ENCODE measurements at places on chromosomes 4 and X.

DNA sequence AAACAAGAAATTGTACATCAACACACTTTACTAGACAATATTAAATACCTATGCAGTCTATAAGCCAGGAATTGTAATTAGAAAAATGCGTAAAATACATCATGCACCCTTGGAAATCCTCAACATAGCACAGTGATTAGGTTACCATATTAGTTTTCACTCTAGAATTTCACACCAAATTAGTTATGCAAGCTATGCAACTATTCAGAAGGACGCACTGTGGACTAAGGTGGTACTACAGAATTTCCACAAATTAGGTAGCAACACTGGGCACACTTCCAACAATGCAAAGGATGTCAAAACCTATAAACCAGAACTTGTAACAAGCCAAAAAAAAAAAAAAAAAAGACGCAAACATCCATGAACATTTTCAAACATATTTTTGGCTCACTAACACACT lies 71.1 kb upstream of the ZCCHC13 start:
- no peak for DNase-seq

GRCh38 chr4:74971862-74972261 lies 38.9 kb downstream of the PARM1 start:
- no peak for DNase-seq

DNA sequence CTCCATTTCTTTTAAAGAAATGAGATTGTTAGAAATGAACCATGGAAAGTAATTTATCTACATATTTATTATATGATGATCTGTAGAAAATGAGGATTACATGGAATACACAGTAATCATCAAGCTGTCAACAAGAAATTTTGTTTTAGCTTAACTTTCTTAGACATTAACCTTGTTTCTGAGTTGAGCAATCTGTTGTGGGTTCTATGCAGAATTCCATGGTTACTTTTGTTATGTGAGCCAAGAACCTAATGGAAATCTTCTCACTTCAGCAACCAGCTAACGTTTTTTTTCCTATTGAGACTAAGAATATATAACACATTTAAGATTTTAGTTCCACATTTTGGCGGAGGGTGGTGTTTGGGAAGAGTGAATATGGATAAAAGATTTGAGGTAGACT lies 136.1 kb upstream of the SLC4A4 start:
- DNase-seq, result no peak

DNA sequence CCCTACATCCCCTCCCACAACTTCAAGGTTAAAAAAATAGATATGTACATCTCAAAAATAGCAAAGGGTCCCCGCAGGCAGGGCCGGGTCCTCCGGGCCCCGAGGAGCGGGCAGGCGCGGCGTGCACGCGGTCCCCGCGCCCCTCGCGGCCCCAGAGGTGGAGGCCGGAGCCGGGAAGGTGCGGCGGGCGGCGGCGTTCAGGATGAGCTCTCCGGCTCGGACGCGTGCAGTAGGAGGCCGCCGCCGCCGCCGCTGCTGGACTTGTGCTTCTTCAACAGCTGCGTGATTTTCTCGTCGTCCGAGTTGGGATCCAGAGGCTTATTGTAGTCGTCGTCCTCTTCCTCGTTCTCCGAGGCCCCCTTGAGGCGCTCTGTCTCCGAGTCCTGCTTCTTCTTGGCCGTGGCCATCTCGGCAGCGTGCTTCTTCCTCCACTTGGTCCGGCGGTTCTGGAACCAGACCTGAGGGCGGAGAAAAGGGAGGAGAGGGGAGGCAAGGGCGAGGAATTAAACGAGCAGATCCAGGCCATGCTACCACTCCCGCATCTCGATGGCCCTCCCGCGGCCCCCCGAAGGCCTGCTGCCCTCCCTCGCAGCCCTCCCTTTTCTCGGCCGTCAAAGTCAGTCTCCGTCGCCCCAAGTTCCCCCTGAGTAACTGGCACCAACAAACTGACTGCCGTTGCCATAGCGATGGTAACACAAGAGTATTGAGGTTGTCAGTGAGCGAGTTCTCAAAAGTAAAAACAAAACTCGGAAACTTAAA lies 5.8 kb downstream of the NKX6-1 start:
- no peak for DNase-seq

- DNase-seq, result no peak
Measured at GRCh38 chr4:182354867-182355266, 111.7 kb downstream of the TENM3 start.

GRCh38 chrX:149433051-149433450 lies 72.1 kb downstream of the IDS start:
- DNase-seq, result no peak

GRCh38 chr4:188032170-188032569 lies 36.6 kb downstream of the ZFP42 start:
- DNase-seq, result no peak

- DNase-seq, result no peak
Measured at GRCh38 chr4:7967501-7968261, 28.0 kb upstream of the AFAP1 start.

DNA sequence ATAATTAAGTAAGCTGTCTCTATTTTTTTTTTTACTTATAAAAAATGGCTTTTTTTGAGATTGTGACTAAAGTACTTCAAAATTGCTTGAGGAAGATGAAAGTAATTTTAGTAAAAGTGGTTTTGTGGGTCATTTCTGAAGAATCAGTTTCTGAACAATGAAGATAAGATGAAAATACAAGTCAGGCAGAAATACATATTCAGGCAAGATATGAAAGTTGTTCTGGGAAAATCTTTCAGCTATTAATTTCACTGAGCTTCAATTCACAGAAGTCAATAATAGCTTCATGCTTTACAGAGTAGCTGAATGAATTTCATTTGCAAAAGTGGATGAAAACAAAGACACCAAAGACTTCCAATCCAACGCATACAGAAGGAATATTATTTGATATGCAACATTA lies 305.2 kb upstream of the ARSJ start:
- no peak for DNase-seq

- DNase-seq, result no peak
Measured at GRCh38 chr4:141131723-141132071, 1.6 kb downstream of the RNF150 start.

DNA sequence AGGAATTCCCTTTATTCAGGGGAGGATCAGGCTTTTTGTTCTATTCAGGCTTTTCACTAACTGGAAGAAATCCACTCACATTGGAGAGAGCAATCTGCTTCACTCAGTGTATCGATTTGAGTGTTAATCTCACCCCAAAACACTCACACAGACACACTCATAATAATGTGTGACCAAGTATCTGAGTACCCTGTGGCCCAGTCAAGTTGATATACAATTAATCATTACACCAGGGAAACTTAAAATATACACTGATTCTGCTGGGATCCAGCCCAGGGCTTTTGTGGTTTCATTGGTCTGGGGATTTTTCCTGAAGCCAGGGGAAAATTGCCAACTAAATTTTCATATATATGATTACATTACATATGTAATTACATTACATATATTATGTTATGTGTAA lies 44.0 kb upstream of the GATB start:
- DNase-seq, result no peak

DNA sequence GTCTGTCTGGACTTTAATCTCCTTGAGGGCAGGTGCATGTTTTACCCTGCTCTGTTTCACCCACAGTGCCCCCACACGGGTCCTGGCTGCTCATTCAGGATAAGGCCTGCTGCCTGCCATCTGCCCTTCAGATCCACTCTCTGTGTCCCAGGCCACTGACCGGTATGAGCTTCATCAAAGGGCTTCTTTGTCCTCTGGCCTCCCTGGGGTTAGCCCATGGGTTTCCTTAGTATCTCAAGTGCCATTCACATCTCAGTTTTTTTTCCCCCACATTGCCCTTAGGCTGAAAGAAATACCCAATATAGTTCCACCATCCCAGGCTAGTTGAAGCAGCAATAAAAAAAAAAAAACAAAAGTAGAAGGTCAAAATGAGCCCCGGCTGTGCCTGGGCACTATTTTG lies 9.3 kb downstream of the CD99L2 start:
- DNase-seq, result no peak

DNA sequence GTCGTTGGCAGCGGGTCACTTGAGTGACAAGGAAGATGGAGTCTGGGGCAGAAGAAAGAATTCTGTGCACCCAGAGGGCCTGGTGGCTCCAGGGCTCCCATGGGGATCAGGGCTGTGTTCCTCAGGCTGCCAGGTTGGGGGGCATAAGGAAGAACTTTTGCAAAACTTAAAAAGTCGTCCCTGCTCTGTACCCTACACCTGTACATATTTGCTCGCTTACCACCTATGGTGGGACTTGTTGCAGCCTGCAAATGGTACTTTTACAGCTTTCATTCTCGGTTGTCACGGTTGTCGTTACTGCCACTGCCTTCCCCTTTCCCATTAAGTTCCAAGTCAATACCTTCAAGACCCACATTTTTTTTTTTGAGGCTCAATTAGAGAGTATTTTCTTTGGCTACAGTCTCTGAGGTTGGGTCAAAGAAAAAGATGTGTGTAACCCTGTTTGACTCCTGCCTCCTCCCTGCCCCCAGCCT lies 9.1 kb downstream of the ARX start:
- no peak for DNase-seq

DNA sequence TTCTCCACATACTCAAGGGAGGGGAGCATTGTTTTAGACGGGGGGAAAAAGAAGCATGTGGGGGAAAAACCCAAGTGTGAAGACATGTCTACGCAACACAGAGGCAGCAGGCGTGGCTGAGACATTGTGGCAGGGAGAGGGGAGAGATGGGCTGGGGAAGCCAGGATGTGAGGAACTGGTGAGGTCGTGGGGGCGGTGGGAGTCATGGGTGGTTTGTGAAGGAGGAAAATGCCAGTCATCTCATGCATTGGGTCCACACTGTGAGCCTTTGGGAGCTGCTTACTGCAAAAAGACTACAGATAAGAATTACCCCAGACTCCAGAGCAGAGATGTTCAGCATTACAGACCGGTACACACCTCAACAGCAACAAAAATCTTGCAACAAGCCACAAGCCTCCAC lies 2.1 kb downstream of the JAKMIP1 start:
- peak; percentile 53 for DNase-seq

GRCh38 chrX:12548746-12549145 lies 242.5 kb upstream of the PRPS2 start:
- DNase-seq, result no peak

- no peak for DNase-seq
Measured at GRCh38 chrX:40844471-40844870, 109.1 kb upstream of the MED14 start.

DNA sequence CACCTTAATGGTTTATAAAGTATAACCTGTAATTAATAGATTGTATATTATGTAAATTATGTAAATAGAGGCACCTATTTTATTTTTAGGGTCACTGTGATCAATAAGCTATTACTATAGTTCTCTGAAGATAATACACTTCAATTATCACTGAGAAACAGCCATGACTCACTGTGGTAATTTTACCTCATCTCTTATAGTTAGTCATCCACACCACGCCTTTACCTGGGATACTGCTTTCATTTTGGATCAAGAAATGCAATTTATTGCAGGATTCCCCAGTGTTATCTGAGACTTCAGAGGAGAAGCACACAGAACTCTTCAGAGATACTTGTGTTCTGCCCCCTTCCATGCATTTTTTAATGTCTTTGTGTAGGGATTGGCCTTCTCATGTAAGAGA lies 348.1 kb upstream of the ATOH1 start:
- no peak for DNase-seq

- DNase-seq, result no peak
Measured at GRCh38 chr4:128271551-128271950, 16.1 kb downstream of the PGRMC2 start.

DNA sequence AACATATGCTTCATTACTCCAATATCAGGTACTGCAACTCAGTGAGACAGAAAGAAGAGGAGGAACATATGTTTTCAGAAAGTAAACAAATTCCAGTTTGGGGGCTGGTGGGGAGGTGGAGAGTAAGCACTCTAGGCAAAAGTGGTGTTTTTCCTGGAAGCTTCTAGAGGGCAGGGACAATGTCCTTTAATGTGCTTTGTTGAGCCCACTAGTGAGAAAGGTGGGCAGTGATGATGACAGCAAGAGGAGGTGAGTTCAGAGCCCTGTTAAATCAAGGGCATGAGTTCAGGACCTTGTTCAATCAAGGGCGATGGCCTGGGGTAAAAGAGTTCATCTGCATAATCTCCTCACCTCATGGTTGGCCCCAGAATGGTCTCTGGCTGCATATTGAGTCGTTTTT lies 38.4 kb downstream of the GPC3 start:
- DNase-seq, result no peak

- DNase-seq, result no peak
Measured at GRCh38 chr4:156884183-156884582, 87.4 kb downstream of the PDGFC start.

GRCh38 chr4:56200275-56200674 lies 187.0 kb downstream of the AASDH start:
- no peak for DNase-seq

- no peak for DNase-seq
Measured at GRCh38 chr4:72375073-72375736, 193.8 kb downstream of the ADAMTS3 start.
